Kidney (tissue), 22 donors: ENCODE measurements at places on chromosomes 3 and 15. TPM values are rescaled to one million over a fixed set of nuclear protein-coding genes. Genes with fewer than 3 reads are reported as not detected.

DNA sequence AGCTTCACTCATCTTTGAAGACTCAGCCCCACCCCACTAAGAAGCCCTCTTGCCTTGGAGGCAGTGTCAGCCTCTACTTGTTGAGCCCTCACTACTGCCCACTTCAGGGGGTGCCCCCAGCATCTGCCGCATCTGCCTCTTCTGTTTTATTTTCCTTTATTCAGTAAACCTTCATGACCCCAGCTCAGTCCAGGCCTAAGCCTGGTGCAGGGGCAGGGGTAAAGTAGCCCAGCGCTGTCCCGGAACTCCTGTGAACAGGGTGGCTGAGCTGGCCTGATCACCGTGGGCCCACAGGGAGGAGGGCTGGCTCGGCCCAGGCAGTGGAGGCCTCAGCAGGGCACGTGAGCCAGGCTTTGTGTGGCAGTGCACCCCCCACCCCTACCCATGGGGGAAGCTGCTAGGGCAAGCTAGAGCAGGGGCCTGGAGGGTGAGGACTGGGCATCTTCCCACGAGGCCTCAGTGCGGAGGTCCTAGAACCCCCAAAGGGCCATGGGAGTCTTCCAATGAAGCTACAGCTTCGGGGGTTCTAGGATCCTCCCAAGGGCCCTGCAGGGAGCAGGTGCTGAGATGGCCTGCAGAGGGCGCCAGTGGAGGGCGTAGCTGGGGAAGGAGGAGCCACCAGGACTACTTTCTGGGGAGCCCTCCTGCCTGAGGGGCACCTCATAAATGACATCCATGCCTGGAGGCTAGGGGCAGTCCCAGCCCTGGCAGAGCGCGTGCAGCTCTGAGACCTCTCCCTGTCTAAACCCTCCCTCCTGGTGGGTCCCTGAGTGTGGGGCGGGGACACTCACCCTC, 36.0 kb downstream of the TSPAN3 start:
- peak; percentile 56 for DNase-seq

DNA sequence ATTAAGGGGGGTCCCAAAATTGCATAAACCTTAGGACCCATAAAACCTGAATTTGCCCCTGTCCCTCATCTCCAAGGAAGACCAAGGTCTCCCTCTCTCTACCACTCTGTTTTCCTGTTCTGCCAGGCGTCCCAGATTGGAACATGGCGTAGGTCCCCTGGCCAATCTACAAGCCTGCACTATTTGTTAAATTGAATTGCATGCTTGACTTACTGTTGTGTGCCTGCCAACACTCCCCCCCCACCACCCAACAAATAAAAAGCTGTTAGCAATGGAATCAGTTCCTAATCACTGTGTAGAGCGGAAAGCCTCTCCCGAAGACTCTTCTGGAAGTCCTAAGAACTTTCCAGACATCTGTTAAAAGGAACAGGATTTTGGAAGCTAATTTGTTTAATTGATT, 11.7 kb downstream of the CTXND1 start:
- DNase-seq = no peak

GRCh38 chr3:139572847-139573672, 33.5 kb upstream of the RBP1 start:
- no peak for DNase-seq

DNA sequence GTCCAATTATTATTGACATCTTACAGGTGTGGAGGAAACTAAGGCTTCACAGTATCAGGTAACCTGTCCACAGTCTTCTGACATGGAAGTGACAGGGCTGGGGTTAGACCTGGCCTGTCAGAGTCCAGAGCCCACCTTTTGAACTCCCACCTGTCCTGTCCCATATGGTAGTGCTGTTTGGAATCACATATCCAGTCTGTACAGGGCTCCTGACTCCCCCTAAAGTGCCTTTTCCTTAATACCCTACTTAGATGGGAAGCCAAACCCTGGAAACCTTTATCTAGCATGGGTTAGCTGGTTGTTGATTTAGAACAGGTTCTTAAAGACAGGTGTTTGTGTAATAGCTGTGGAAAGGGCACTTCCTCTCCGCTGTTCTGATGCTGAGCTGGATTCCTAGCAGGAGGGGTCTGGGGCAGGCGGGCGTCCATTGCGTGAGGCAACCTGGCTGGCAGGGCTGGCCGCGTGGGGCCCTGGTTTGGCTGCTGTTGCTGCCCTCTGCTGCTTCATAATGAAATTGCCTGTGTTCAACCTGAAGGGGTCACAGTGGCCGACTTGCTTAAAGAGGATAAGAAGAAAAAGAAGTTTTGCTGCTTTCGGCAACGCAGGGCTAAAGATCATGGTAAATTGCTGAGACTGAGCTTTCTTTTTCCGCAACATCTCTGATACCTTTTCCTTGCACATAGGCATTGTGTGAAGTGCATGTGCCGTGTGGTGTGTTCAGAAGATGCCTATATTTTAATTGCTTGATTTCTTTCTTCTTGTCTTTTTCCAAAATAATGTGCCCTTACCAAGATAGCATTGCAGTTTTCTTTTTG, 136.2 kb downstream of the CHDH start:
- peak; percentile 85 for DNase-seq

Gene LTF
- 1,823 TPM for total RNA-seq

GRCh38 chr3:109683746-109684145, 346.4 kb upstream of the DPPA4 start:
- DNase-seq = no peak

DNA sequence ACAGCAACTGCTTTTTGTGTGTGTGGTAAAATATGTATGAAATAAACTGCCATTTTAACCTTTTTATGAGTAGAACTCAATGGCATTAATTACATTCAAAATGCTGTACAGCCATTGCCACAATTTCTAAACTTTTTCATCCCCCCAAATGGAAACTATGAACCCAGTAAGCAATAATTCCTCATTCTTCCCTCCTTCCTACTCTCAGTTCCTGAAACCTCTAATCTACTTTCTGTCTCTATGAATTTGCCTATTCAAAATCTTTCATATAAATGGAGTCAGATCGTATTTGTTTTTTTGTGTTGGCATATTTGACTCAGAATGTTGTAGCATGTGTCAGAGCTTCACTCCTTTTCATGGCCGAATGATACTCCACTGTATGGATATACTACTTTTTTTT, 5.3 kb upstream of the BLM start:
- no peak for DNase-seq

DNA sequence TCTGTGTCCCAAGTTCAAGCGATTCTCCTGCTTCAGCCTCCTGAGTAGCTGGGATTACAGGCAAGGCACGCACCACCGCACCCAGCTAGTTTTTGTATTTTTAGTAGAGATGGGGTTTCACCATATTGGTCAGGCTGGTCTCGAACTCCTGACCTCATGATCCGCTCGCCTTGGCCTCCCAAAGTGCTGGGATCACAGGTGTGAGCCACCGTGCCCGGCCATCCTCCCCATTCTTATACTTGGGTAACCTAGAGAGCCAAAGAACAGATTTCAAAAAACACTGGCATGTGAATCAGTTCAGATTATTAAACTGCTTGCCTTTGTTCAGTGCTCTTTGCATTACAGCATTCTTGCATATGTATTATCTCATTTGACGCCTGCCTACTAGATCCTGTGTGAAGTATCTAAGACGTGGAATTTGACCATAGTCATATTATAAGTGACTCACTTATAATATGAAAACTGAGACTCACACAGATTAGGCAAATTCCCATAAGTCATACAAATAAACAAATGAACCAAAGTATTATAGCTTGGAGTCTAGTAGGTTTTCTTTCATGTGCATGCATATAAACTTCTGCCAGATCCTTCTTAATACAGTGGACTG, 123.5 kb downstream of the UNC13C start:
- no peak for DNase-seq

DNA sequence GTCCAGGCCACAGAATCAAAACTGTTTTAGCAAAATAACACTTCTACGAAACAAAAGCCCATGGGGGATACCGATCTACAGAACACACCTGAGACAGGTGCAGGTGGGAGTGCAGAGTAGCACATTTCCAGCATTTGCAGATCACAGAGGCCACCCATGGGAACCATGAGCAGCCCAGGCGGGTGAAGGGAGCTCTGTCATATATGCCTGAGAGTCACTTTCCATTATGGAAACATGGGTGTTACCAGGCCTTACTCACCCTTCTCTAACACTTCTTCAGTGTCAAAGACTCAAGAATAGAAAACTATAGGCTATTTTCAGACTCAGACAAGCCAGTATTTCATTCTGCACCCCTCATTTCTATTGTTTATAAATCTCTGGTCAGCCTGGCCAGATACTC, 3.5 kb downstream of the PLA1A start:
- no peak for DNase-seq

GRCh38 chr3:163622384-163622783, 1455.9 kb downstream of the SI start:
- peak; percentile 22 for DNase-seq

Gene POPDC2
- 3.2 TPM for total RNA-seq

DNA sequence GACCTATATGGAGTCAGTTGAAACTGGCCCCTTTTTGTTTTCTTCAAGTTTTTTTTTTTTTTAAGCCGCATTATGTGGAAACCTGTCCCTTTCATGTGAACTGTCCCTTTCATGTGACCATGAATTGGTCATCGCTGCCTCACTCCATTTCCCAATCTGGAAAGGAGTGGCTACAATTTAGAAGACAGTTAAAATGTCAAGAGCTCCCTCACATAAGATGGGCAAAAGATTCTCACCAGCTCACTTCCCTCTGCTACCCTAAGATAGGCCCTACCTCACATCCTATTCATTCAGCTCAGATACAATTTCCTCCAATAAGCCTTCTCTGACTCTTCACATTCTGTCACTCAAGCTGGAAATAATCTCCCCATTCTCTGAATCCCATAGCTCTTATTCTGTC, 111.3 kb upstream of the BCL6 start:
- no peak for DNase-seq

- DNase-seq = no peak
Measured at GRCh38 chr15:95988574-95988887, 342.0 kb upstream of the NR2F2 start.

GRCh38 chr15:38605744-38606143, 41.1 kb upstream of the RASGRP1 start:
- no peak for DNase-seq

DNA sequence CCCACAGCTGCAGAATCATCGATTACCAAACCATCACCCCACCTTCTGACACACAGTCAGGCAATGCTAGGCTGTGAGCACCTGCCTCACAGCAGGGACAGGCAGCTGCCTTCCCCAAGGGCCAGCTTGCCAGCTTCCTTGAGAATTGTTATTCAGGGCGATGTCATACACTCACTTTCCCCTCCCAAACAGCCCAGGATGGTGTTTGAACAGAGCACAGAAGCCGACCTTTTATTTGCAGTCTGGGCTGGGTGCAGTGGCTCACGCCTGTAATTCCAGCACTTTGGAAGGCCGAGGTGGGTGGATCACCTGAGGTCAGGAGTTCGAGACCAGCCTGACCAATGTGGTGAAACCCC, 84.5 kb upstream of the HERC1 start:
- no peak for DNase-seq

DNA sequence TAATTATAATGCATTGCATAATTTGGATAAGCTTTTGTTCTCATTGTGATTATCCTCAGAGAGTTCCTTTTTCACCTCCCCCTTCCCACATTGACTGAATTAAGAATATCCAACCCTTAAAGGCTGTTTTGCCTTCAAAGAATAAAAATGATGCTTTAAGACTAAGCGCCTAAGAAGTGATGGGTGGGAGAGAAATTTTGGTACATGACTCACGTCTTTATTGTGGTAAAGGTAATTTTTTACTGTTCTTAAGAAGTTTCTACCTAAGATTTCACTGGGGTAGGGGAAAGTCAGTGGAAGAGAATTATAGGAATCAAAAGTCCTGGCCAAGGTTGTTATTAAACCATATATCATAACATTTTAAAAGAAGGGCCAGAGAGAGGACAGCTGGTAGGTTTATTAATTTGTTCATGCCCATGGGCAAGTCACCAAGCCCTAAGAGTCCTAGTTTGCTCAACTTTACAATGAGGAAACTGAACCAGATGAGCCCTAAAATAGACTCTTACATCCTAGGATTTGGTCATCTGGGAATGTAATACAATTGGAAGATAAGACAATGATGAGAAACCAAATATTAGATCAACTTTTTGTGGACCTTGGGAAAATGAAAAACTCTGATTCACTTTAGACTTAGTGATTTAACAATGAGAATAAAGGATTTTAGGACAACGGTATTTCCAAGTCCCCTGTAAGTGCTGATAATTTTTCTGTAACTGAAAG, 101.1 kb upstream of the RASGRP1 start:
- no peak for DNase-seq

DNA sequence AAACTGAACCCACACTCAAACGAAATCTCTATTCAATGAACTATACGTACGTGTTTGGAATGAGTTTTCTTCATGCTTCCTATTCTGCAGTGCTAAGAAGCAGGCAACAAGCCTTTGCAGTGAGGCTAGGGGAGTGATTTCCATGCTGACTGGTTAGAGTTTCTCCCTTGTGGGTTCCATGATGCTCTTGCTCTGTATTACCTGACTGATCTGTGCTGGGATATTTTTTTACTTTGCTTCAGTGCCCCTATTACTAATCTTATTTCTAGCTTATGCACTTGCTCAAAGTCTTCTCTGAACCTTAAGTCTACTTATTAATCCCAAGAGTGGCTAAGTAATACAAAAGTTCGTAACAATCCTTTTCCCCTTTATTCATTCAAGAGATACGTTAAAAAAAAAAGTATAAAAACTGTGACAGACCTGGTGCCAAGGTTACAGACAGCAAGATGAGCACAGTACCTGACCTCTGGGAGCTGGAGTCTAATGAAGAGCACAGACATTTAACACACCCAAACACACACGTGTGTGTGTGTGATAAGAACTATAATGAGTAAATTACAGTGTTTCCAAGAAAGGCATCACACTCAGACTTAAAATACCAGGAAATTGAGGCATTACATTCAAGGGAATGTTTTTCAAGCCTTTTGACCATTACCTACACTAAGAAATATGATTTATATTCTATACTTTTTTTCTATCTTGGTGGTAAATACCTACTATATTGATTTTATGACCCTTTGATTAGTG, 50.5 kb upstream of the FBN1 start:
- no peak for DNase-seq

DNA sequence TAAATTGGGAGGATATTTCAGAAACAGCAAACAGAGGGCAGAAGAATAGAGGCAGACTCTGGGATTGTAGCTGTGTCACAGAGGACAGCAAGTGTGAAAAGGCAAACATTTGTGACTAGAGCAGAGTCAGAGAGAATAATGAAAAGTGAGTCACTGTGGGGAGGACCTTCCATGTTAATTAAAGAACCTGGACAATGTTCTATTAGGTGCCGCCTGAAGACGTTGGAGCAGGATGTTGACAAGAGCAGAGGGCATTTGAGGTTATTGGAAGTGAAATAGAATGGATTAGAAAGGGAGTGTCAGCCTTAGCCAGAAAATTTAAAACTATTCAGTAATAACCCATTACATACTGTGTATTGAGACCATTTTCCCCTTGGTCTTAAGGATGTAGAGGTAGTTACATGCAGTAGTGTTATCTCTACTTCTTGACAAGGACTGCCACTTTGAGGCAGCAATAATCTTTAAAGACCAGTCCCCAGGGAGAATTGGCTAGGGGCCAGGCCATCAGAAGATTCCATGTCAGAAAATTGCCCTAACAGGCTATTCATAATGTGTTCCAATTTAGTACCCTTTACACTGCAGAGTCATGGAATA, 5.8 kb downstream of the ACKR2 start:
- DNase-seq = no peak
